Stimulated activated CD8-positive, alpha-beta memory T cell treated with anti-CD3 and anti-CD28 coated beads, Interleukin-7, amount 100 ng/mL, for 1 hour (primary cell): ENCODE measurements at places on chromosomes 4 and X.
A peak's percentile ranks its signal among the peaks of the same experiment; 100 is the strongest.

DNA sequence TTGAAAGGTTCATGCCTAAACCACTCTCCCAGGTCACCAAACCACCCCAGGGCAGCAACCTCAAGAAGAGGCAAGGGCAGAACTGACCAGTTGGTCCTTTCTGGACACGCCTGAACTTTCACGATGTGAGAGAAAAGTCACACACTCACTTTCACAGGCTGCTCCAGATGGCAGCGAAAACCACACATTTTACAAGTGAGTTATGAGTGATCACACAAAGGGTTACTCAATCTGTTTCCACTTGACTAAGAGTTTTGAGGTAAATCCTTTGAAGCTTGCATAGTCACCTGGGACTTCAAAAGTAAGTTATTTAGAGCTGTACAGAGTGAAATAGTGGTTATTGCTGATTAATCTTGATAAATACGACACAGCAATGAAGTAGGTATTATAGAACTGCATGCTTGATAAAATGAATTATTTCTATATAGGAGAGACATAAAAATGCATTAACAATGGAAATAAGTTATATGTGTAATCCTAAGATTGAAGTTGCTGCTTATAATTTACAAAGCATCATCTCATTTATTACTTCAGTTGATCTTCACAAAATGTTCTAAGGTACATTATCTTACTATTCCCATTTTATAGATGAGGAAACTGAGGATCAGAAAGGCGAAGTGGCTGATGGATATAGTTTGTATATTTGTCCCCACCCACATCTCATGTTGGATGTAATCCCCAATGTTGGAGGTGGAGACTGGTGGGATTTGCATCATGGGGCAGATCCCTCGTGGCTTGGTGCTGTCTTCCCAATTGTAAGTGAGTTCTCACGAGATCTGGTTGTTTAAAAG is 103.0 kb upstream of the KLF3 start:
- DNase-seq, result no peak

- DNase-seq, result no peak
These were observed 149.5 kb downstream of the QDPR start for GRCh38 chr4:17362430-17362829.

GRCh38 chr4:159144112-159144694 is 41.3 kb downstream of the RAPGEF2 start:
- DNase-seq, result no peak

DNA sequence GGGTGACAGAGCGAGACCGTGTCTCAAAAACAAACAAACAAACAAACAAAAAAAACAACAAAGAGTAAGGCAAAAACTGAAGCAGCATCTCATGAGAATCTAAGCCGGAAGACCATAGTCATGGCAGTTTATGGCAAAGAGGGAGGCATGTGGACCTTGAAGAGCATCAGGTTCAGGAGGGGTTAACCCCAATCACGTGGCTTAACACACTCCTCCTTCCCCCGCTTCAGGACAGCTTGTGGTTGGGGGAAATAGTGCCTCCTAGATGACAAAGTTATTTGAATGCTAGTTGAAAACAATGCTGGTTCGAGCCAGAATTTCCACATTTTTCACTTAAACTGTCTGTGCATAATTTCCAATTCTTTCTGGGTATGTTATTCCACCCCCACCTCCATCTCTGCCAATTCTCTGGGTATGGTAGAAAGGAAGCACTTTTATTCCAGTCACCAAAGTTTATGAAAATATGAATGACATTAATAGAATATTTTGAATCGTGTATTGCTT is 11.7 kb upstream of the MAP7D3 start:
- DNase-seq, result no peak

- DNase-seq, result no peak
These were observed 195.2 kb upstream of the ANXA10 start for GRCh38 chr4:167897116-167897515.

- no peak for DNase-seq
These were observed 328.4 kb upstream of the SPANXN1 start for GRCh38 chrX:144918936-144919335.

DNA sequence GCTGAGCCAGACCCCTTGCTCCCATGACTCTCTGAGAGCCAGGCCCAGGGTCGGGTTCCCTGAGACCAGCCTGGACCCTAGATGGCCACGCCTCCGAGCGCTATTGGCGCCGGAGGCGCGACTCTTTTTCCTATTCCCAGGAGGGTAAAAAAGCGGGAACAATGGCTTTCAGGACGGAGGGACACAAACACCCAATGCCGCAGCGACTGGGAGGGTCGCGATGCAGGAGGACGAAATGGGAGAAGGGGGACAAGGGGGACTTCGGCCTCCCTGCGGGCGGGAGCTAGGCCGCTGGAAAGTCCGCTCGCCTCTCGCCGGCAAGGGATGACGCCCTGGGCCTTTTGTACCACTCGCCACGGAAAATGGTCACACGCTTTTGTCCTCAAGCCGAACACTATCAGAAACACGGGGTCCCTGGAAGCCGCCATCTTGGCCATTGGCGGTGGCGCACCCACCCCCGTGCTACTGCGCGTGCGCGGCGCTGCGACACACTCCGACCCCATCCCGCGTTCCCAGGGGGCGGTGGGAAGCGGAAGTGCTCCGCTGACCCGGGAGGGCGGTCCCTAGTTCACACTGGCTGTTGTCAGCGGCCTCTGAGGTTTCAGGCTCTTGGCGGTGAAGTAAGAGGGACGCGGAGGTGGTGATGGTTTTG is 98.4 kb downstream of the ZNF674 start:
- DNase-seq, result peak; percentile 55

DNA sequence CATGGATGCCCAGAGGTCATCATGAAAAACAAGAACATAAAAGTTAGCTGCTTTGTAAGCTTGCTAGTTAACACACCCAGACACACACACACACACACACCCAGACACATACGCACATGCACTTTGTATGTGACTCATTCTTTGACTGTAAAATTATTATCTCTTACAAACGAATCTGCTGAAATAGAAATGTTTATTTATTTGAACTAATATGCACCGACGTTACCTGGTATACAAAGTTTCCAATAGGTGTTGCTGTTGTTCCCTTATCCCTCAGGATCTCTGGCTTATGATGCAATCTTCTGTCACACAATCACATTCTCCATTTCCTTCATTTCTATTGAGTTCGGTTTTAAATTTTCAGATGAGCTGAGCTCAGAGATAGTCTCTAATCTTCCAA is 209.3 kb downstream of the PTTG2 start:
- DNase-seq, result no peak

GRCh38 chr4:28443801-28444412 is 1583.3 kb downstream of the STIM2 start:
- DNase-seq, result no peak

DNA sequence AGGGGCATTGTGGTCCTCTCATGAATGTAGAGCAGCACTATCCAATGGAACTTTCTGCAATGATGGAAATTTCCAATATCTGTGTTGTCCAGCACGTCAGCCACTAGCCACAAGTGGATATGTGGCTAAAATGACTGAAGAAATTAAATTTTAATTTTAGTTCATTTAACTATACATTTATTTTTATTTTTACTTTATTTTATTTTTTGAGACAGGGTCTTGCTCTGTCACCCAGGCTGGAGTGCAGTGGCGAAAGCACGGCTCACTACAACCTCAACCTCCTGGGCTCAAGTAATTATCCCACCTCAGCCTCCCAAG is 13.3 kb upstream of the RBBP7 start:
- no peak for DNase-seq

DNA sequence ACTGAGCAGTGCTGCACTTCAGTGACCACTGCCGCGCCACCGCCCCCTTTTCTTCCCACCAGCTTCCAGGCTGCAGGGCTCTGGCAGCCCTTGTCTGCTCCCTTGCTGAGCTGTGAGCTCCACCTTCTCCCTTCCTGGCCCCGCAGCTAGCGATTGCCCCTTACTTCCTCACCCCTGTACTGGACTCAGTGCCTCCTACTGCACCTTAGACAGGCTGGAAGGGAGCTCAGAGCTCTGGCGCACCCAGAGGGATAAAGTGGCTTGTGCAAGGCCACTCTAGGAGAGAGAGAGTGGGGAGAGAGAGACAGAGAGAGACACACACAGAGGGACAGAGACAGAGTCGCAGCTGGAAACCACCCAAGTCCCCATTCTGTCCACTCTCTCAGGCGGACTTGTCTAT is 6.0 kb downstream of the RASL11B start:
- DNase-seq, result no peak

- DNase-seq, result no peak
These were observed 75.7 kb downstream of the RNF150 start for GRCh38 chr4:141057582-141057981.

DNA sequence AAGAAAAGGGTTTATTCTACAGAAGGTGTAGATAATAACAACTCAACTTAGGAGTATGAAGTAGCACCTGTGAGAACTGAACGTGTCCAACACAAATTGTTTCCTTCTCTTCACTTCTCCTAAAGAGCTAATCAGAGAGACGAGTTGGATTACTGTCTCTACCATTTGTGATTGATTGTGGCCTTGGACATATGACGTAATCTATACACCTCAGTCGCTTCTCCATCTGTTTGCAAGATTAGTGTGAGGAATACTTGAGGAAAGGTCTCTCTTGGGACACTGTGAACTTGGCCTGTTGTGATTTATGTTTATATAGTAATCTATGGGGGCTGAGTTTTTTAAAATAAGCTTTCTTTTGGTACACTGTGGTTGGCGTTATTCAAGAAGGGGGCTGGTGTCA is 182.0 kb downstream of the ZNF330 start:
- no peak for DNase-seq

GRCh38 chrX:24243692-24244091 is 70.2 kb downstream of the SUPT20HL2 start:
- no peak for DNase-seq

- DNase-seq, result no peak
These were observed at the start of gene TMEM150C for GRCh38 chr4:82561786-82562563. TSS of gene TMEM150C (minus strand) at chr4:82561988. CDS start at chr4:82504657, 57,331 bp downstream.

GRCh38 chrX:102723456-102723855 is 2.9 kb downstream of the GPRASP3 start:
- no peak for DNase-seq

DNA sequence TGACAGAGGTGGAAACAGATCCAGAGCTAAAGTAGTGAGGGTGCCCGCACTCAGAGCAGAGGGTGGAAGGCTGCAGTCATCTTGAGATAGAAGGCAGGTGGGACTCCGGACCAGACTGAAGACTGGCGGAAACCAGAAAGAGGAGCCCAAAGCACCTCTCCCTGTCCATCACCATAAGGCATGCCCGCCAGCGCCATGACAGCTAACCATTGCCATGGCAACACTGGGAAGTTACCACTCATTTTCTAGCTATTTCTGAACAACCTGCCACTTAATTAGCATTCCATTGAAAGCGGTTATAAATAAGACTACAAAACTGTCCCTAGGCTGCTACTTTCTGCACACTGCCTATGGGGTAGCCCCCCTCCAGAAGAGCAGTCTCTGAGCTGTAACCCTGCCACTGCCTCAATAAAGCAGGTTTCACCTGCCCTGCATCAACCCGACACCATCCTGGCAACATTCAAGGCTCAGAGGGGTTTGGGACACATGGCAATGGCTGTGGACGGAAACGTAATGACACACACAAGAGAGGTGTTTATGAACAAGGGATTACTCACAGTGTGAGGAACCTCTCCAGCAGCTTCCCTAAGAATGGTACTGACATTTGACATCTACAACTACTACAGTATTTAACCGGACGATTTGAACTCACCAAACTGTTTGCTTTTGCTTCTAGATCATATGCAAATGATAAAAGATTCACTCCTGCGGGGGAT is 27.8 kb upstream of the FGFBP2 start:
- no peak for DNase-seq

DNA sequence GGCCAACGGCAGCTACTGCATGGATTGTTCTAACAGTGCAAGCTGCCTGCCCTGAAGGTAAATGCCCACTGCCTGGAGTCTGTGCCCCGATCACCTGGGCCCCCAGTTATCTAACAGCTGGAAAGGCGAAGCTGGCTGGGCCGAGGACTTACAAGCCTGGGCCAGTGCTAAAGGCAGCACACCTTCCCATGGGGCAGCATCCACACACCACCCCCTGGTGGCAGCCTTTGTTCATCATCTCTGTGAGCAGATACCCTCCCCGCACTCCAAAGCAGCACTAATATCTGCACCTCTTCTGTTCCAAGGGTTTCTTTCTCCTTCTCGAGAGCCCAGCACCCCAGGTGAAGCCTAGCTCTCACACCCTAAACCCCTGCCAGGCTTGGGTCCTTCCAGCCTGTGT is 7.6 kb downstream of the SLC2A9 start:
- no peak for DNase-seq

- no peak for DNase-seq
These were observed 68.6 kb upstream of the SORBS2 start for GRCh38 chr4:185880571-185880970.

DNA sequence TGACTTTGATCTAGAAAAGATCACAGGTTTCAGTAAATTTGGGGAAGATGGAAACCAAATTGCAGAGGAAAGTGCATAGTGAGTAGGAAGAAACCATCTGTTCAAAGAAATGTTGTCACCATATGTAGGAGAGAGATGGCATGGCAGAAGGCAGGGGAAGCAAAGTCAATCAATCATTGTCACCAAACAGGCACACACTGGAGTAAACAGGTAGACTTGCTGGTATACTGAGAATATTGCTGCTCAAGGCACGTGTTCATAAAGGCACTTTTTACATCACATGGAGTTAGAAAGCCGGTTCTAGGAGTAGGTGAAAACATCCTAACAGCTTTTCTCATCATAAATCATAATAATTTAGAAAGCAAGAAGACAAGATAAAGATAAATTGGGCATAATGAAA is 550.5 kb upstream of the FAT1 start:
- no peak for DNase-seq

DNA sequence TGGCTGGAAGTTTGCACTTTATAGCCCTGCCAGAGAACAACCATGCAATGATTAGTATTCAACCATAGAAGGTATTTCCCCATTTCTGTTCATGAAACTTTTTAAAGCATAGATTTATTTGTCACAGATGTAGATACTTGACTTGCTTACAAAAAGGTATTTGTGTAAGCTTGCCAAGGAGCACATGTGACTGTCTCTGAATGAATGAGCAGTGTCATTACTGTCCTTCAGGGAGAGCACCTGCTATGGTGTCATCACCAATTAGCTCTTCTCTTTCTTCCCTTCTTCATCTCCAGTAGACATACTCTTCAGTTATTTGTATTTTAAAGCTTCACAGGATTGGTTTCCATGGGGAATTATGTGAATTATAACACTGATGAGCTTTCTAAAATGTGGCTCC is 1064.7 kb upstream of the GRIA3 start:
- DNase-seq, result no peak

GRCh38 chr4:142373610-142374009 is 472.5 kb downstream of the INPP4B start:
- no peak for DNase-seq

DNA sequence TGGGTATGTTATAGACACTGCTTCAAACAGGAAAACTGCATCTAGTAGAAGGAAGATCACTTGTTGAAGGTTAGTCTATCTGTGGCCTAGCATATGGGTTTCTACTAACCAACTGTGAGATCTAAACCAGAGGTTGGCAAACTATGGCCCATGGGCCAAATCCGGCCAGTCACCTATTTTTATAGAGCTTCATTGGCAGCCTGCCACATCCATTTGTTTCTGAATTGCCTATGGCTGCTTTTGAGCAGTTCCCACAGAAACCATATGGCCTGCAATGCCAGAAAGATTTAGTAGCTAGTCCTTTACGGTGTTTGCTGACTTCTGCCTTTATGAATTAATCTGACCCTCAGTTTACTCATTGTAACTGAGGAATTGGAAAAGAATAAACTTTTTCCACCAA is 71.1 kb downstream of the MID1 start:
- no peak for DNase-seq
